Right lobe of liver (tissue), 6 donors: ENCODE measurements at places on chromosomes 3 and 15. TPM values are rescaled to one million over a fixed set of nuclear protein-coding genes. Genes with fewer than 3 reads are reported as not detected.

DNA sequence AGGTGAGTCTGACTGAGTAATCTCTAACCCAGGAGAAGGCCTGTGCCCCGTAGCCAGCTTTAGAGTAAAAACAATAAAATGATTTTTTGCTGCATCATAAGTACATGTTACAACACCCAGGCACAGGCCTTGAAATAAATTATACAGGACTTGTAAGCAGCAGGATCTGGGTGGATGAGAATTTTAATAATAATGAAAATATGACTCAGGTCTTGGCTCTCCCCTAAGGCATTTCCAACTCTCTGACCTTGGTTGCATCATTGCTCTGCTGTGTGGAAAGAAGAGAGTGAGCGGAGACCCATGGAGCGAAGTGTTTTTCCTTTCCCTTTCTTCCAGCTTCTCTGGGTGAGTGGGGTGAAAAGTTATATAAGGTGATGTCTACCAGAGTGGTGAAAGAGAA is 44.6 kb downstream of the EOMES start:
- H3K4me1 ChIP-seq: no peaks in the 10 kb centered on the region
- H3K4me3 ChIP-seq: no peak overlapping the region
- no peak for DNase-seq
- H3K36me3 ChIP-seq: no peaks in the 10 kb centered on the region
- no peak overlapping the region for H3K27ac ChIP-seq

DNA sequence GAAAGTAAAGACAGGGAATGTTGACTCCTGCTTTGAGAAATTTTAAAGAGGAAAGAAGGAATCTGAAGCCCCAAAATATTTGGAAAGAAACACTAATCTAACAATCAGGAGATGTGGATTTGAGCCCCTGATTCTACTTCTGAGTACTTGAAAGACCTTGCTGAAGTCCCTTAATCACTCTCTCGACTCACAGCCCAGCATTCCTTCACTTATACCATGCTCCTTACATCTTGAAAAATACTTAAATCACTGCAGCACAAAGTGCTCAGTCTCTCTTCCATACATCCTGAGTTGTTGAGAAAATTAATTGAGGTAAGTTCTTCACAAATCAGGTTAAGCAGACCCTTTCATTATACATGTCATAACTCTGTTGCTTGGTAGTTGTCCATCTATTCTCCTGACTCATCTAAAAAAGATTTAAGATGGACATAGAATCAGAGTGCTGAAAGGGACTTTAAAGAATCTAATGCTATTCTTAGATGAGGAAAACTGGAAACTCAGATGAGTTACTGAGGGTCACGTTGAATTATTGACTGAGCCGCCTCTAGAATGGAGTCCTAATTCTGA is 72.8 kb upstream of the THSD4 start:
- H3K27ac ChIP-seq: no peak overlapping the region
- H3K4me3 ChIP-seq: no peak overlapping the region
- no peaks in the 10 kb centered on the region for H3K4me1 ChIP-seq
- no peaks in the 10 kb centered on the region for H3K36me3 ChIP-seq
- no peak for DNase-seq

GRCh38 chr15:61088675-61089074 is 140.4 kb downstream of the RORA start:
- H3K4me3 ChIP-seq: no peak overlapping the region
- no peaks in the 10 kb centered on the region for H3K36me3 ChIP-seq
- no peak overlapping the region for H3K27ac ChIP-seq

SERPINI2 gene
- not detected for total RNA-seq
